ENCODE measurements at places on chromosomes 3 and 15.

- DNase-seq = no peak
Measured at GRCh38 chr3:71710906-71711494, 14.2 kb downstream of the EIF4E3 start.

- DNase-seq = no peak
Measured at GRCh38 chr3:123044981-123045763, 17.6 kb upstream of the SEMA5B start.

DNA sequence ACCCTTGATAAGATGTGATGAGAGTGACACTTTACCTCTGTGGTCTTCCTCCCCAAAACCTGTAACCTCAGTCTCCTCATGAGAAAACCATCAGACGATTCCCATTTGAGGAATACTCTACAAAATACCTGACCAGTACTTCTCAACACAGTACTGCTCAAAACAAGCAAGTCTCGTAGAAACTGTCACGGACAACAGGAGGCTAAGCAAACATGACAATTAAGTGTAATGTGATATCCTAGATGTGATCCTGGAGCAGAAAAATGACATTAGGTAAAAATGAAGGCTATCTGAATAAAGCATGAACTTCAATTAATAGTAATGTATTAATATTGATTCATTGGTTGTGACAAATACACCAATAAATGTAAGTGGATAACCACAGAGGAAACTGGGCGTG, 113.6 kb downstream of the CACNA2D3 start:
- no peak for DNase-seq

DNA sequence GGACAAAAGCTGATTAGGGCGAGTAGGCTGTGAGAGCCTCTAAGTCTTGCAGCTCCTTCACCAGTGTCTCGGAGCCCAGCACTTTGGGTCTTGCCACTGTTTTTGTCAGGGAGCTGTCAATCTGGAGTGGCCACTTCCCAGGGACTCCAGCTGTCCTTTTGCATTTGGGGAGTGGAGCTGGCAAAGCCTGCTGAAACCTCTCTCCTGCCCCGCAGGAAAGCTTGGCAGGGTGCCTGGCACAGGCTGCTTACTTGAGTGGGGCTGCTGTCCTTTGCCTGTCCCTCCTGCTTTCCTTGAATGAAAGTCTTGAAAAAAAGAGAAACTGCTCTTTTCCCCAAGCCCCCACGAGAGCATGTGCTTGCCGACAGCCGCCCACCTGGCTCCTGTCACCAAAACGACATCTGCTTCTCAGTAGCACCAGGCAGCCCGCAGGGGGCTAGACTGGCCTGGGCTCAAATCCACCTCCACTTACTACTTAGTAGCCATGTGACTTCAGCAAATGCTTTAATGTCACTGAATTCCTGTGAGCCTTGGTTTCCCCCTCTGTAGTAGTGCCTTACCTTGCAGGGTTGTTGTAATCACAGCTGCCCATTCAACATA, 13.7 kb downstream of the USP13 start:
- no peak for DNase-seq

DNA sequence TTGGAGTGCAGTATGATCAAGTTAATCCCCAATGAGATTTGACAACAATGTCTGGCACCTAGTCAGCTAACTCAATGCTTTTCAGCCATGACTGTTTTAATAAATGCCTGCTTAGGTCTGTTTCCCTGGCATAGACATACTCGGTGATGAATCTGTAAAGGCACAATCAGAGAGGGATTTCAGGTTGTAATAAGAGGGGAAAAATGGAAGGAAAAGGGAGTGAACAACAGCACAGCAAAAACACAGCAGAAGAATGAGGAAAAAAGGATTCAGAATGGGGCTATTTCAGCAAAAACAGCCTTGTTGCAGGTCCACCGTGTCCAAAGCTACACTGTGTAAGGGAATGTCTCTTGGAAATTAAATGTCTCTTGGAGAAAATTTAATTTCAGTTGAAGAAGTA, 19.3 kb upstream of the CHD2 start:
- no peak for DNase-seq

DNA sequence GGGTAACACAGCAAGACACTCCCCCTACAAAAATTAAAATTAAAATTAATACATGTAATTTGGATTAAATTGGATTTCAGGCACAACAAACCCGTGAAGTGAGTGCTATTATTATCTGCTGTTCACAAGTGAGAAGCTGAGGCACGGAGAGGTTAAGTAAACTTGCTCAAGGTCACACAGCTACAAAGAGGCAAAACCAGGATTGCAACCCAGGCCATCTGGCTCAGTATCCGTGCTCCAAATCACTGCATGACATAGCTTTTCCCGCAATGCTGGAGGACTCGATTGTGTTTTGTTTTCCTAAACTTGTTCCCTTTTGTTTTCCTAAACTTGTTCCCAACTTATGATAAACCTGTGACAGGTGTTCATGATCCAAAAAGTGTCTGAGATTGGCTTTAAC, 19.9 kb upstream of the C15orf39 start:
- no peak for DNase-seq

DNA sequence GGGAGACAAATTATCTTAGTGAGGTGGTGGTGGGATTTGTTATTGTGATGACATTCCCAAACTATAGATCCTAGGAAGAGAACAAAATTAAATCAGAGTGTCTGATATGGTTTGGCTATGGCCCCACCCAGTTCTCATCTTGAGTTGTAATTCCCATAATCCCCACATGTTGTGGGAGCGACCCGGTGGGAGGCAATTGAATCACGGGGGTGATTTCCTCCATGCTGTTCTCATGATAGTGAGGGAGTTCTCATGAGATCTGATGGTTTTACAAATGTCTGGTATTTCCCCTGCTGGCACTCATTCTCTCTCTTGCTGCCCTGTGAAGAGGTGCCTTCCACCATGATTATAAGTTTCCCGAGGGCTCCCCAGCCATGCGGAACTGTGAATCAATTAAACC, 62.0 kb downstream of the RPL22L1 start:
- no peak for DNase-seq

DNA sequence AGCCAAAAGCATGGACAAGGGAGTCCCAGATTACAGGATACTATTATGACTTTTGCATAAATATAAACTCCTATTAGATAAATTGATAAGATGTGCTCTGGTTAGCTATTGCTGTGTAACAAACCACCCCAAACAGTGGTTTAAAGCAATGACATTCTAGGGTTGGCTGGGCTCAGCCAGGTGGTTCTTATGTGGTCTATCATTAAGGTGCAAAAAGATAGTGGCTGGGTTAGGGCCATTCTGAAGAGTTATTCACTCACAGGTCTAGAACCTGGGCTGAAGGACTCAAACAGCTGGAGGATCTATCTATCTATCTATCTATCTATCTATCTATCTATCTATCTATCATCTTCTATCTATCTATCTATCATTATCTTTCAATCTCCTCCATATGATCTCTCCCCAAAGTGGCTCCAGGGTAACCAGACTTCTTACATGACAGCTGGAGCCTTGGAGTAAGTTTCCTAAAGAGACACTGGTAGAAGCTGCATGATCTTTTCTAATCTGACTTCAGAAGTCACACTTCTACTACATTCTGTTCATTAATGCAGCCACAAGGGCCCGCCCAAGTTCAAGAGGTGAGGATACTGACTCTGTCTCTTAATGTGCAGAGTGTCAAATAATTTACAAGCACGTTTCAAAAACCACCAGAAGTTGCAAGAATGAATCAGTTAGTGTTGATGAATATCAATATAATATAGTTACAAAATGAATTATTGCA, 74.9 kb upstream of the XCR1 start:
- no peak for DNase-seq

DNA sequence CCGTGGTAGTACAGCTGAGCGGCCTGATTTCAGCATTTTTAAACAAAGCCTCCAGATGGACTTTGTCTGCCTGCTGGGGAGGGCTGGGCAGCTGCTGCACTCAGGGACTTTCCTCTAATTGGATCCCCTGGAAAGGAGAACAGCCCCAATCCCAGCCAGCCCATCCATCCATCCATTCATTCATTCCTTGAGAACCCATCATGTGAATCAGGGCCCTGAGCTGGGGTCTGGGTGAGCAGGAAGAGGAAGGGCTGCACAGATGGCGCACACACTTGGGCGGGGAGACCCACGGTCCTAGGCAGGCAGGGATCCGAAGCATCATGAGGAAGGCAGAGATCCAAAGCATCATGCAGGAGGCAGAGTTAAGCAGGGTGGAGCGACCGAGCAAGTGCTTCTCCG, 45.7 kb downstream of the TPRA1 start:
- DNase-seq = no peak

DNA sequence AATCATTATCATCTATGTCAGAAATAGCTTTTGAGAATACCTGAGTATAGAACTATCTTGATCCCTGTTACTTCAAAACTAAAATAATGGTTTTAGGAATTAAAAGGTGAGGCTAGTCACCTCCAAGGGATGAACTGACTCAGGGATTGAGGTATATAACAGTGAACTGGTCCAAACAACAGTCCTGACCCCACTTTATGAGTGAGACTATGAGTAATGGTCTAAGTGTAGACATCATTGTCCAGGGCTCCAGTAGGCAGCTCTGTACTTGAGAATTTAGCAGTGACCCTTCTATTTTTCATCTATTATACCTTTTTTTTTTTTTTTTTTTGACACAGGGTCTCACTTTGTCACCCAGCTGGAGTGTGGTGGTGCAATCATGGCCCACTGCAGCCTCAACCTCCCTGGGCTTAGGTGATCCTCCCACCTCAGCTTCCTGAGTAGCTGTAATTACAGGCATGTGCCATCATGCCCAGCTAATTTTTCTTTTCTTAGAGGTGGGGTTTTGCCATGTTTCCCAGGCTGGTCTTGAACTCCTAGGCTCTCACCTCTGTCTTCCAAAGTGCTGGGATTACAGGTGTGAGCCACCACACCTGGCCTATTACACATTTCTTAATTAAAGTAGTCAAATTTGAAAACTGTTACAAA, 36.3 kb downstream of the MLH1 start:
- no peak for DNase-seq

- no peak for DNase-seq
Measured at GRCh38 chr15:51096976-51097375, 2.3 kb upstream of the TNFAIP8L3 start.

DNA sequence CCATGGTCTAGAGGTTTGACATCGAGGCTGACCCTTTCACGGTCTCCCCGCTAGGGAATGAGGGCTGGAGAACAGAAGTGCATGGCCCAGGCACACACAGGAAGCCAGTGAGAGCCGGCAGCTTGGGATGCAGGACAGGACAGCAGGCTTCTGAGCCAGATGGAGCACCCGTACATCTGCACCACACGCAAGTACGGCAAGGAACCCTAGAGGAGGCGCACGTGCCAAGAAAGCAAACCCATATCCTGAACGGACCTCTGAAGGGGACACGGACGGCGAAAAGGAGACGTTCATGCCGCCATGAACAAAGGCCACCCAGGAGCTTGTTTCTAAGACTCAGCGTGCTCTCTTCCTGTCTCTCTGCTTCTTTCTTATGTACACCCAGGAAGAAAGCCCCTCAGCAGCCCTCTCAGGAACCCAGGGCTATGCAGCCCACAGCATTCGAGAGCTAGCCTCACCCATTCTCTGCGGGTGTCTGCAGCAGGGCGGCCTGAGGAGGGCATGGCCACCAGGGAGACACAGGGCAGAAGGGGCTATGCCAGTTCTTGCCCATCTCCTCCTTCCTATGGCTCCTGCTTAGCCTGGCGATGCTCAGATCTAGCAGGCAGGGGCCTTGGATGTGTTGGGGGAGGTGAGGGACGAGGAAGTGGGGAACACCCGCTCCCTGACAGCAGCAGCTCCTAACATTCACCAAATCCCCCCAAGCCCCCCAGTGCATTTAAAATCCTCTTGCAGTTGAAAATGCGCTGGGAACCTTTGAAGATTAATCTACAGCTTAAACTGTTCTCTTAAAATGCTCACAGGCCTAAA, 81.3 kb downstream of the PCSK6 start:
- no peak for DNase-seq

DNA sequence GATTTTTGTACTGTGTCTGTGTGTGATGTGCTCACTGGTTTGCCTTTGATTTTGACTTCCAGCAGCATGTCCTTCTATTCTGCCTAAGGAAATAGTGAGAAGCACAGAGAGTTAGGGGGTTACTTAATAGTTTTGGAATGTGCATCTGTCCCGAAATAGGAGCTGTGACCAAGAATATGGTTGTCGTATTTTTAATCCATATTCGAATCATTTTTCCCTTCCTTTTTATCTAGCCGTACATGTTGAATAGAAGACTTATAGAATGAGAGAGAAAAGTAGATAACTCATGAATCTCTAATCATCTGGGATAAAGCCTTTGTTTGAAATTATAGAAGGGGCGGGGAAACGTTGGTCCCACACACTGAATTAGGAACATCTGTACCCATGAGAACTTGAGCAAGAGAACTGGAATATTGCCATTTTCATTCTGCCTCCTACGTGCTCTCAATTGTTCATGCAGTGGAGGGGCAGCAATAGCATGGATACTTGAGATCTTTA, 23.6 kb downstream of the CRTC3 start:
- no peak for DNase-seq

DNA sequence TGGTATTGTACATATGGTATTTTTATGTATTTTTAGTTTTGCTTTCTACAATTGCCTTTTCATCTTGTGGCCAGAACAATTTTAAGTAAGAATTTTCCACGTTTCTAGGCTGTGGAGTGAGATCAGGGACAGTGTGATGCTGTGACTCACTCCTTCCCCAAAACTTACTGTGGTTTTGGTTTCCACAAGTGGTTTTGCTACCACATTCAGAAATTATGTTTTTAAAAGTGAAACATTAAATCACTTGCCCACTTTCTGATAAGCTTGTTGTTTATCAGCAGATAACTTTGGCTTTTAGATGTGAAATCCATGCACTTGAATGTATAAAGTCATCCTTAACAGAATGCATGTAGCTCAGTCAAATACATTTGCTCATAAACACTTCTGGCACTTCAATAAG, 192.2 kb upstream of the THRB start:
- no peak for DNase-seq

- no peak for DNase-seq
Measured at GRCh38 chr3:123750209-123750608, 133.9 kb downstream of the MYLK start.

DNA sequence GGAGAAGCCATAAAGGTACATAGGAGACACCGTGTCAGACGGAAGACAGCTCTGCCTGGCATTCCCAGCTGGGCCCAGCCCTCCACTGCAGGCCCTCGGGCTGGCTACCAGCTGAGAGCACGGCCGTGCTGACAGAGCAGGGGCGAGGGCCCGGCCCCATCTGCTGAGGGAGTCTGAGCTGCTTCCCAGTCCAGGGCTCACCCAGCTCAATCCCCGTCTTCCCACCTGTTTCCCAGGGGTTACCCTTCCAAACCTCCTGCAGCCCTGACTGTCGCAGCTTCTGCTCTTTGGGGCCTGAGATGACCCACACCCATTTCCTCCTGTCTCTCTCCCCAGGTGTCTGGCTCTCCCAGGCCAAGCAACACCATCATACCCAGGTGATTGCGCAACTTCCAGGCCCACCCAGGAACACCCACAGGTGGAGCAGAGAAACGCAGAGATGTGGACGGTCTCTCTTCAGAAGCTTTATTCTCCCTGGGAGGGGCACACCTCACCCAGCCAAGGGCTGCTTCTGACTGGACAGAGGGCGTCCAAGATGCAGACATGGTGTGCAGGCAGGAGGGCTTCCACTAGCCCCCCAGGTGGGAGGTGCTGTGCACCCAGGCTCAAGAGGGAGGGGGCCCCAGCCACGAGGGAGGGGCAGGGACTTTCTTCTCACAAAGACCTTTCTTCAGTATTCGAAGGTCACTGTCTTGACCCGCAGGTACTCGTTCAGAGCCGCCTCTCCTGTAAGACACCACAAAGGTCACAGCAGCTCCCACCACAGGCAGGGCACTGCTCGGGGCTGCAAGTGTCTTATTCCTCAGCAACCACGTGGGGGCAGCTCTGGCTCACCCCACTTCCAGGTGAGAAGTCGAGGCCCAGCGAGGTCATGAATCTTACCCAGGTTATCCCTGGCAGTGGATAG, 19.4 kb upstream of the SLC41A3 start:
- DNase-seq = no peak

- no peak for DNase-seq
Measured at GRCh38 chr3:191378142-191378812, 48.0 kb upstream of the UTS2B start.

Data from NCI-H1417 treated with DMSO at 0.1 percent for 48 hours (cell line).